ENCODE measurements at places on chromosomes 4 and X. TPM values are rescaled to one million over a fixed set of nuclear protein-coding genes. Genes with fewer than 3 reads are reported as not detected.

SLIT2 gene
- 97.5 TPM for total RNA-seq

PCDH11X gene
- total RNA-seq, result not detected

NAT8L gene
- 0.12 TPM for total RNA-seq

ERVMER34-1 gene
- under 0.01 TPM for total RNA-seq

PABPC1L2A gene
- not detected for total RNA-seq

DGAT2L6 gene
- total RNA-seq, result not detected

SGMS2 gene
- total RNA-seq, result 96.4 TPM

PPAT gene
- total RNA-seq, result 26.5 TPM

PHOX2B gene
- not detected for total RNA-seq

SSX2B gene
- not detected for total RNA-seq

GAGE12H gene
- total RNA-seq, result not detected

STIM2 gene
- 12.6 TPM for total RNA-seq

ANAPC4 gene
- 27.6 TPM for total RNA-seq

ZAR1 gene
- total RNA-seq, result under 0.01 TPM

TAF7L gene
- 1.9 TPM for total RNA-seq

OPRPN gene
- total RNA-seq, result not detected

DOK7 gene
- total RNA-seq, result not detected

CENPI gene
- 18.1 TPM for total RNA-seq

VCX3B gene
- not detected for total RNA-seq

MAPK10 gene
- 21.1 TPM for total RNA-seq

ADGRG2 gene
- total RNA-seq, result not detected

SHROOM2 gene
- 0.75 TPM for total RNA-seq

MOB1B gene
- 15.6 TPM for total RNA-seq

MSMO1 gene
- total RNA-seq, result 424 TPM

TBCK gene
- 62.7 TPM for total RNA-seq

IL2 gene
- not detected for total RNA-seq

PRRG1 gene
- 7.7 TPM for total RNA-seq

CHIC1 gene
- total RNA-seq, result 11.0 TPM

SPARCL1 gene
- total RNA-seq, result 0.22 TPM

KLHL13 gene
- 6.0 TPM for total RNA-seq

CD38 gene
- total RNA-seq, result not detected

DRD5 gene
- total RNA-seq, result not detected

RAB9B gene
- 3.2 TPM for total RNA-seq

PGAM4 gene
- total RNA-seq, result 0.25 TPM

SHISA3 gene
- 0.12 TPM for total RNA-seq
